ENCODE measurements at places on chromosomes 1 and 21.

GRCh38 chr1:97174039-97174704 lies 452.6 kb downstream of the PTBP2 start:
- no peak for DNase-seq

- no peak for DNase-seq
Measured at GRCh38 chr1:37944086-37944763, 2.6 kb downstream of the INPP5B start.

GRCh38 chr1:33410091-33410701 lies 20.7 kb downstream of the PHC2 start:
- DNase-seq, result no peak

- no peak for DNase-seq
Measured at GRCh38 chr1:110436635-110437034, 14.3 kb upstream of the PROK1 start.

- DNase-seq, result no peak
Measured at GRCh38 chr1:230236301-230237008, 169.4 kb downstream of the GALNT2 start.

DNA sequence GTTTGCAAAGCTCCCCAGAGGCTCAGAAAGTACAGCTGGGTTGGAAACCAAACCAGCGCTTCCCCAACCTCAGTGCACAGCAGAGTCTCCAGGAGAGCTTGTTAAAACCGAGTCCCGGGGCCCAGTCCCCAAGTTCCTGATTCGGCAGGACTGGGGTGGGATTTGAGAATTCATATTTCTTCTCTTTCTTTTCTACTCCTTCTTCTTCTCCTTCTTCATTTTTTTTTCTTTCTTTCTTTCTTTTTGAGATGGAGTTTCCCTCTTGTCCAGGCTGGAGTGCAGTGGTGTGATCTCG lies 136.8 kb downstream of the PGBD5 start:
- no peak for DNase-seq

DNA sequence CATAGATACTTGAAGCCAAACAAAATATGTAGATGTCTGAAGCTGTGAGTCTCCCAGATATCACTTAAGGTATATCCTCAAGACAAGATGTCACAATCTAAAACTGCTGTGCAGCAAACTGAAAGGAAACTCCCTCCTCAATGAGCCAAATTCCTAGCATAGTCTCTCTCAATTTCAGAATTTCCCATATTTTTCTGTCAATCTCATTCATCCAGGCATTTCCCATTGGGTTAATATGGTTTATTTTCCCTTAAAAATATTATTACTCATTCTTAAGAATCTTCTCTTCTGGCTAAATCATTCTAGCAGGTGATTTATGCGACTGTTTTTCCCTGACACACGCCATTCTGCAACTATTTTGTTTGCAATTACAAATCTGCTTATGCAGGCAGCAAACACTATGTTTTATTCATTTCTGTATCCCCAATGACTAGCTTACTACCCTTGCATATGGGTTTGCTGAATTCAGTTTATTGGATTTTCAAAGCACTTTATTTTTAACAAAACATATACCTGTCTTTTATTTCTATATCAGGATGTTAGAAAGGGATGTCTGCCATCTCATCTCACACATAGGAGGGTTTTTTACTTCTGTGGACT lies 69.9 kb downstream of the TNFSF4 start:
- DNase-seq, result no peak

DNA sequence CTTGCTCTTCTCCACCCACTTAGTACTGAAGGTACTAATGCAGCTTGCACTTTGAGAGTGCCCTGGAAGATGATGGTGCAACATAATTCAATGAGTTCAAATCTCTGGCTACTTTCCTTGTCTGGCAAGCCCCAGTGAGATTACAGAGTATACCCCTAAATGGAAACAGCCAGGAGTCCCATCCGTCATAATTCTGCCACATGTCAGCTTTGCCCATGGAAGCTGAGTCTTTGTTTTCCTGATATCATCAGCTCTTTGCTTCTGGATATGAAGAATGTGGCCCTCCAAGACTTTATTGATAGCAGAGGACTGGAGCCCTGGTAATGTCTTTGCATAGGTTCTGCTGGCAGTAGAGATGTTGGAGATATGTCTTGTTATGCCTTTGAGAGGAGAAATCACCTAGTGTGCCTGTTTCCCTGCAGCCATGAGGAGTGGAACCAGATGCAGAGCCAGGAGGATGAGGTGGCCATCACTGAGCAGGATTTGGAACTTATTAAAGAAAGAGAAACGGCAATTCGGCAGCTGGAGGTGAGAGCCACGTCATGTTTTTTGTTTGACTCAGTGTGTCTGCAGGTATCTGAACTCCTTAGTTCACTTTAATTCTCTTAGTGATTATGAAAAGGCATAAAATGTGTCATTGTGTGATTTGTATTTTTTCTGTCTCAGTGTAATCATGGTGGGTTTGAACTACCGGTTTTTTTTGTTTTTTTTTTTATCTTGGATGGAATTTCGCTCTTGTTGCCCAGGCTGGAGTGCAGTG lies 18.7 kb upstream of the PPP1R8 start:
- no peak for DNase-seq

DNA sequence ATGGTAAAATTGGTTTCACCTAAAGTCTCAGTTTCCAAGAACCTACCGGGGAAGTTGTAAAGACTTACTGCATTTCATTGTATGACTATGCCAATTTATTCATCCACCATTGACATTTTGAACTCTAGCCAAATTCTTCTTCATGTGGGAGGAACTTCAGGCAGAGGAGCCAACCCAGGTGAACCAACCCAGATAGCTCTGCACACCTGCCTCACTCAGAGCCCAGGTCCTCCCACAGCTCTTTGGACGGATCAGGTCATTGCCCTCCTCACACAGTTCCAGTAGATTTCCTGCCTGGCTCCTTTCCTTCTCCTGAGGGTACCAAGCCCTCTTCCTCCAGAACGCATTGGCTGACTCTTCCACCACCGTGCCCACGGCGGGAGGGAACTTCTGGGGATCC lies 121.7 kb downstream of the DTL start:
- no peak for DNase-seq

- DNase-seq, result no peak
Measured at GRCh38 chr1:244012202-244012601, 38.9 kb upstream of the ZBTB18 start.

GRCh38 chr1:102852613-102853012 lies 255.7 kb downstream of the COL11A1 start:
- no peak for DNase-seq

- DNase-seq, result no peak
Measured at GRCh38 chr1:17409391-17409811, 30.1 kb downstream of the RCC2 start.
